ENCODE measurements at places on chromosomes 5 and 9. TPM values are rescaled to one million over a fixed set of nuclear protein-coding genes. Genes with fewer than 3 reads are reported as not detected.

DNA sequence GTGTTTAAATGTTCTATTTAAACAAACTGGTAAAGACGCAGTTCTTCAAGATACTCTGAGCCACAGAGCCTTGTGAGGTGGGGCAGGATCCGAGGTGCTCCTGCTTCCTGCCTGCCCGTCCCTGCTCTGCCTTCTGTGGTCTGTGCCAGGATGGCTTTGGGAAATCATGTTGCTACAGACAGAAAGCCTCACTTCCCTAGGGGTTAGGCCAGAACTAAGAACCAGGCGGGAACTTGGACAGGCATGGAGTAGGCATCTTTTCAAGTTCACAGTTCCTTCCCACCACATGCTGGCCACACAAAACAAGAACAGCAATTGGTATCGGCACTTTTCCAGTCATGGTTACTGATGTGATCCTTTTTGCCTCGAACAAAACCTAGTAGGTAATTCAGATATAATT, 67.7 kb upstream of the SPOCK1 start:
- DNase-seq, result no peak

GRCh38 chr9:84212982-84213381, 127.6 kb downstream of the SLC28A3 start:
- DNase-seq, result no peak

- no peak for DNase-seq
Observed at GRCh38 chr5:41334758-41335157, 121.4 kb upstream of the C6 start.

- no peak for DNase-seq
Observed at GRCh38 chr9:35618854-35619799, 914 bp upstream of the CD72 start.

DNA sequence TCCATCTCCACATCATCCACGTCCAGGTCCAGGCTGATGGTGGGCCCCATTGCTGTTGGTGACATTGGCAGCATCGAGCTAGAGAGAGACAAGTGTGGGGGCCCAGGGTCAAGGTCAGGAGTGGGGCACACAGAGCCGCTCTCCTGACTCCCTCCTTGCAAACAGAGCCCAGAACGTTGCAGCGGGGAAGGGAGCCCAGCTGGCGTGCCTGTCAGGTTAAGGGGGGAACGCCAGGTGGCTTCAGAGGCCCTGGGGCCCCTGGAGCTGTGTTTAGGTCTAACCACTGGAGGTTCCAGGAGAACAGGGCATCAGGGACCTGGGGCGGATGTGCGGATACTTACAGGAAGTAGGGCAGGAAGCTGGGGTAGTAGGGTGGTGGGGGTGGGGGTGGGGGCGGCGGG, 7.5 kb downstream of the RNF44 start:
- no peak for DNase-seq

The CCDC183 gene
- total RNA-seq, result 1.5 TPM

DNA sequence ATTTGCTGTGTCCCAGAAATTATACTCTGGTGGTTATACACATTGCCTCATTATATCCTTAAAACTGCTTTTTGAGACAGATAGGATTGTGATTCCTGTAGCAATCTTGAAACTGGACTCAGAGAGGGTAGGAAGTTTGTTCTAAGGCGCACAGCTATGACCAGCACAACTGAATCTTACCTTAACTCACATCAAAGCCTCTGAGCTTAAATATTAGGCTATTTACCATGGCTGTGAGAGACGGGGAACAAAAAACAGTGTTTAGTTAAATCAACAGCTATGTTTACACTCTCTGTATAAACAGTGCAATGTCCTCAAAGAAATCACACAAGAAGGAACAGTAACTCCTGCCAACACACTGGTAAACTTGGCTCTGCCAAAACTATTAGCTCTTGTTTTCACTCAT, 50.9 kb upstream of the TUT7 start:
- no peak for DNase-seq

The LOX gene
- 76.5 TPM for total RNA-seq

- DNase-seq, result no peak
Observed at GRCh38 chr5:112312295-112313275, 106.5 kb downstream of the EPB41L4A start.

The OR1Q1 gene
- not detected for total RNA-seq

DNA sequence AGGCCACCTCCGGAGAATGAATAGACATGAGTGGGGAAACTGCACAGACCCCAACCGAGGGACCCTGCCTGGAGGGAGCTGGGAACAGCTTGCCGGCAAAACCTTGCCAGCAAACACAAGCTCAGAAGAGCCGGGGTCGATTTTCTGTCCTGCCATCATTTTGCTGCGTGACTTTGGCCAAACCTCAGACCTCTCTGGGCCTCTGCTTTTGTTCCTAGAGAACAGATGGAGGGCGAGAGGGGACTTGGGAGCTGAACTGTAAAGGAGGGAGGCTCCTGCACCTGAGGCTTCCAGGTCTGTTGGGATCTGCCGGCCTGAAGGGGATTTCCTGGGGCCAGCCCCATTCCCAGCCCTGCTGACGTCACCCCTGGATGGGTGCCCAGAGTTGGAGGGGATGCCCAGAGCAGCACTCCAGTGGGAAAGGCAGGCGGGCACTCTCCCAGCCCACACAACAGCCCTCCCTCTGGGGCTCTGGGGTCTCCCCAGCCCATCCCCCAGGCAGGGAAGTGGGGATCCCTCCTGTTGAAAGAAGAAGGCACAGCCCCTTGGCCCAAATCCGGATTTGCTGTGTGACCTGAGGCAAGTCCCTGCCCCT, 40.4 kb upstream of the SYNPO start:
- peak; percentile 94 for DNase-seq

DNA sequence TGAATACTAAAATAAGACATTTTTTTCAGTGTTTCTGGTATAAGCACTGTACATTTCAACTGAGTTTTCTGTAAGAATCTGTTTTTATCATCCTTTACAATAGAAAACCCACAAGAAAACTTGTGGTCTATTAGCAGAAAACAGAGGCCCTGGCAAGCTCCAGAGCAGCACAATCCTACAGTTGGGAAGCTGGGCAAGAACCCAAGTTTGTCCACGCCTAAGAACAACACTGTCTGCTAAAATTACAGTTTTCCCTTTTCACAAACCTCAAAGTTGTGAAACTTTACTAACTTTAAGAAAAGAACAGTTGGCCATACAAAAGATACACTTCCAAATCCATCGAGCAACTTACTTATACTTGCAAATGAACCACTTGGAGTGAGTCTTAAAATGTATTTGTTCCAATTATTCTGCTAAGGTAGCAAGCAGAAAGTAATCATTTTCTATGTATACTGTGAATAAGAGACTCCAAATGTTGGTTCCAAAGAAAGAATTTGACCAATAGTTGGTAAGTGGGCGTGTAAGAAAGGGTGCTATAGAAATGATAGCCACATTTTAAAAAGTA, 982.0 kb upstream of the ARRDC3 start:
- DNase-seq, result no peak

- no peak for DNase-seq
Observed at GRCh38 chr9:81499021-81499454, 190.3 kb downstream of the TLE1 start.

- no peak for DNase-seq
Observed at GRCh38 chr5:152883066-152883775, 478.1 kb upstream of the NMUR2 start.

GRCh38 chr9:137394866-137395665, 27.9 kb downstream of the EXD3 start:
- no peak for DNase-seq

- no peak for DNase-seq
Observed at GRCh38 chr9:26163931-26164330, 485.7 kb upstream of the TUSC1 start.

DNA sequence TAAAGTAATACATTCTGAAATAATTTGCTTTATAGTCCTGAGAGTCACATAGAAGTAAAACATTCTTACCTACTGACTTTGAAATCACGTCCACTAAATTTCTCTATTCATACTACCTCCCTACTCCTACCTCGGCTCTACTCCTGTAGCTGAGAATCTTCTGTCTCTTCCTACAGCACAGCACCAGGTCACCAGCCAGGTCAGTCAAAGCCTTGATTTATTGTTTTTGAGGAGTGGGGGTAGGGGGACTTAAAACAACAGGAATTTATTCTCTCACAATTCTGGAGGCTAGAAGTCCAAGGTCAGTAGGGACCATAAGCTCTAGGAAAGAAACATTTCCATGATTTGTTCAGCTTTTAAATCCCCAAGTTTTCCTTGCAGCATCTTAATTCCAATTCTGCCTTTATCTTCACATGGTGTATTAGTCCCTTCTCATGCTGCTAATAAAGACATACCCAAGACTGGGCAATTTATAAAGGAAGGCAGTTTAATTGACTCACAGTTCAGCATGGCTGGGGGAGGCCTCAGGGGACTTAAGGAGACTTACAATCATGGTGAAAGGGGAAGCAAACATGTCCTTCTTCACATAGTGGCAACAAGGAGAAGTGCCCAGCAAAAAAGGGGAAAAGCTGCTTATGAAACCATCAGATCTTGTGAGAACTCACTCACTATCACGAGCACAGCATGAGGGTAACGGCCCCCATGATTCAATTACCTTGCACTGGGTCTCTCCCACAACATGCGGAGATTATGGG, 49.6 kb upstream of the CCNG1 start:
- no peak for DNase-seq

The CLIC3 gene
- 0.95 TPM for total RNA-seq

DNA sequence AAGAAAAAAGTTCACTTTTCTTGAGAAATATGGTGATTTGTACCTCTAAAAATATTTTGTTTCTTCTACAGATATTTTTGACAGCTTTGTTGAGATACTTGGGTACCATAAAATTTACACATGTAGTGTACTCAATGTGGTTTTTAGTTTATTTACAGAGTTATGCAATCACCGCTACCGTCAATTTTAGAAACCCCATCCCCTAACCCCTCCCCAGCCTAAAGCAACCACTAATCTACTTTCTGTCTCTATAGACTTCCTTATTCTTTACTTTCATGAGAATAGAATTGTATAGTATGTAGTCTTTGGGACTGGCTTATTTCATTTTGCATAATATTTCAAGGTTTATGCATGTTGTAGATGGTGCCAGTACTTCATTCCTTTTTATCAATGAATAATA, 45.0 kb upstream of the TDRD7 start:
- DNase-seq, result no peak

The CREBRF gene
- total RNA-seq, result 37.7 TPM

- no peak for DNase-seq
Observed at GRCh38 chr9:114429488-114429887, 41.7 kb upstream of the AKNA start.

GRCh38 chr5:33509036-33509435, 68.3 kb downstream of the TARS1 start:
- no peak for DNase-seq

The GFI1B gene
- total RNA-seq, result not detected

The SLCO6A1 gene
- not detected for total RNA-seq

The KCTD16 gene
- 0.19 TPM for total RNA-seq

DNA sequence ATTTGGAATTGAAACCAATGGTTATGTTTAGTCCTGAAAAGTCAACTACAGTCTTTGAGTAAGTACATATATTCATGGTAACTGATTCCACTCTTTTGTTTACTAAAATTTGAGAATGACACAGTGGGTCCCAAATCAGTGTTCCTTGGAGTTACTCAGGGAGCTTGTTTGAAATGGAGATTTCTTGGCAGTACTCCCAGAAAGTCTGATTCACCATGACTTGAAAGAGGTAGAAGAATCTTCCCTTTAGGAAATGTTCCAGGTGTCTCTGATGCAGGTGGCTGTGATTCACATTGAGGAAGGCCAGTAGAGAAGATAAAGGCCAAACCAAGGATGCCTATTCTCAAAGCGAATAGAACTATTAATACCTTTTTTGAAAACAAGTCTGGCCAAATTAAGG, 1078.3 kb downstream of the CDH12 start:
- DNase-seq, result no peak

DNA sequence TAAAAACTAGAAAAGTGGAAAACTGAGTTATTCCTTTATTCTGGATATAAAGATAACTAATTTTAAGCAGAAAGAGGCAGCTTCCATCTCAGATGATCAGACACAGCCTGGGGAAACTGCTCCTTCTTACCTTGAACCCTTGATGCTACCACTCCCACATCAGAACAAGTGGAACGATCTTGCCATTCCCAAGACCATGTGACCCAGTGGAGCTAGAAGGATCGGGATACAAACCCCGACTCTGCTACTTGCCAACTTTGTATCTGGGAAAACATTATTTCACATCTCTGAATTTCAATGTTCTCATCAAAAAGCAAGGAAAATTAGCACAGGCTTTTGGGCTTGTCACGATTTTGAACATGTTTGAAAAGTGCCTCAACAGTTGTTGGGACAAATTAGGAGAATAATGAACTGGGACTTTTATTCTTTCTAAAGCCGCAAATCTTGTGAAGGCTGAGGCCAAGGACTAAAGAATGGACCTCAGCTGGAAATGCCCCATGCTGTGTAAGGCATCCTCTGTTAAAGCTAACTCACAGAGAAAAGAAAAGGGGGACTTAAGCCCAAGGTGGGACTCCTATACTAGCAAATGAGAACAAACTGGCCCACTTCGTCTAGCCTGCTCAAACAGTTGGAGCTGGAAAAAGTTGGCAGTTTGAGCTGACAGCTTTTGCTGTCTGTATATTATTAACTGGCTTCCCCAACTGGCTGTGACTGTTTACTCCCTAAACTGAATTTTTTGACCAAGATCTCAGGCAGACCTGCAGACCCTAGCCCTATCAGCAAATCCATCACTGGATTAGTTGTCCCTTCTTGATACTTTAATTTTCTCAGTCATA, 552.3 kb downstream of the EFNA5 start:
- DNase-seq, result no peak

The DMRTA1 gene
- total RNA-seq, result 1.4 TPM

GRCh38 chr9:68997666-68998065, 16.2 kb downstream of the PRKACG start:
- no peak for DNase-seq

DNA sequence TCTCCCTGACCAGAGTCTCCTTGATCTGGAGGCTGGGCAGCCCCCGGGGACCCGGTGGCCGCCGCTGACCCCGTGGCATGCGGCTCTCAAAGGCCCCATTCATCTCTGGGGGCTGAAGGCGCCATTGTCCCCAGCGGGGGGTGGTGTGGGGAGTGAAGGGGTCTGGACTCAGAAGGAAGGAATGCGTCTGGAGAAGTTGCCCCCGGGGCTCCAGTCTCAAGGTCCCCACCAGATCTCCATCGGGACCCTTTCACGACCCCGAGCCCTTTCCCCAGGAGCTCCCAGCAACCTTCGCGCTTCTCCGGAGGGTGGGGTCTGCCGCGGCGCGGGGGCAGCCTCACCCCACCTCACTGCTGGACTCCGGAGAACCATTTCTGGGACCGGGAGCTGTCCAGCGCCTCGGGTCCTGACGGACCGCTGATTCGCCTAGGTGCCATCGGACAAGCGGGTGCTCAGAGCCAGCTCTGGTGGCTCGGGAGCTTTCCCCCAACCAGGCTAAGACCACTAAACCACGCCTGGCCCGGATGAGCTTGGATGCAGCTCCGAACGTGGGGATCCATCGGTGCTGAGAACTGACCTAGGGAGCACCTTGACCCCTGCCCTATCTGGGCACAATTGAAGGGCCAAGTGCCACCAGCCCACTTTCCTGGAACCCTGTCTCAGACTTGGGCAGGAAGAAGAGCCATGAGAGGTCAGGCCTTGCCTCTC, 5.1 kb upstream of the PCDH1 start:
- no peak for DNase-seq

- DNase-seq, result no peak
Observed at GRCh38 chr5:159415301-159415937, 85.1 kb upstream of the IL12B start.

GRCh38 chr5:106288979-106289378, 1381.8 kb downstream of the EFNA5 start:
- DNase-seq, result no peak

Data from omental fat pad (tissue), 4 donors.